Naive thymus-derived CD4-positive, alpha-beta T cell (primary cell): ENCODE measurements at places on chromosomes 7 and 10. TPM values are rescaled to one million over a fixed set of nuclear protein-coding genes. Genes with fewer than 3 reads are reported as not detected.

KLF14 gene
- total RNA-seq: not detected

HYAL4 gene
- not detected in 2 replicates for total RNA-seq

ZPBP gene
- not detected for total RNA-seq

DEPP1 gene
- 0.24 TPM for total RNA-seq

DNA sequence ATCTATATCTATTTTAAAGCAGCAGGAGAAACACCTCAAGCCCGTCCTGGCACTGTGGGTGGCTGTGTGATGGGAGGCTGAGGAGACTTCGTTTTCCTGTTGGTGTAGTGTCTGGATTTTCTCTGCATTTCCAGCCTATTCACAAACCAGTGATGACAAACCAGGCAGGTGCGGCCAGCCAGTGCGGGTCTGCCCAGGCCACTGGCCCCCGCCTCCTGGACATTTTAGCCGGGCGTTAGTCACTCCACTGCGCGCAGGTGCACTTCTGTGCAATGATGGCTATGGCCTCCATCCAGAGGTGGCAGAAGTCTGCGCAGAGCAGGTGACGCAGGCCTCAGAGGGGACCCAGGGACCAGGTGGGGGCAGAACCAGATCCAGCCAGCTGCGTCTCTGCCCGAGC, 64.9 kb upstream of the PITRM1 start:
- no peaks in the 10 kb centered on the region for H3K36me3 ChIP-seq
- H3K27ac ChIP-seq: no peak overlapping the region
- H3K27me3 ChIP-seq: no peaks in the 10 kb centered on the region
- DNase-seq: no peak
- H3K4me1 ChIP-seq: no peaks in the 10 kb centered on the region

DNA sequence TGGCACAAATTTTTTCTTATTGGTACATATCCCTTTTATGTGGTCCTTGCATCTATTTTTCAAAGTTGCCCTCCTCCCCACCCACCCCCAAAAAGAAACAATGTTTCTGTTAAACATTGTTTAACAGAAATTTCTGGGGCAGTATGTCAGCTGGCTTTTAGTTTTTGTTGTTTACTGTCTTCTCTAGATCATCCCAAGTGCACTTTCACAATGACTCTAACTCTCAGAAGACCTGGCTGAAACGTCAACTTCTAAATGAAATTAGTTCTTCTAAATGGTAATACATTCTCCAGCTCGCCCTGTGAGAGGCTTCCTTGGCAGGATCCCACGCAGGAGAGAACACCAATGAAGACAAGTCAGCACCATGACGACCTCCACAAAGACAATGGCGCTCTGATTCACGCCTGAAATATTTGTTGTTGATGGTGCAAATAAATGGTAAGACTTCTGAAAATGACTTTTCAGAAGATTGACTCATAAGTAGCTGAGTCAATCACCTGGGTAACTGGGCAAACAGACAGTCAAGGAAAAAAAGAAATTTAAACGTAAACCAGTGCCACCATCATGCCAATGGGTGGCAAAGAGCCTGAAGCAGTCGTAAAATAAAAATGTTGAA, 293.7 kb downstream of the FZD1 start:
- DNase-seq: no peak
- H3K27ac ChIP-seq: no peak overlapping the region
- H3K36me3 ChIP-seq: no peaks in the 10 kb centered on the region
- H3K4me1 ChIP-seq: no peaks in the 10 kb centered on the region
- H3K27me3 ChIP-seq: no peaks in the 10 kb centered on the region

DNA sequence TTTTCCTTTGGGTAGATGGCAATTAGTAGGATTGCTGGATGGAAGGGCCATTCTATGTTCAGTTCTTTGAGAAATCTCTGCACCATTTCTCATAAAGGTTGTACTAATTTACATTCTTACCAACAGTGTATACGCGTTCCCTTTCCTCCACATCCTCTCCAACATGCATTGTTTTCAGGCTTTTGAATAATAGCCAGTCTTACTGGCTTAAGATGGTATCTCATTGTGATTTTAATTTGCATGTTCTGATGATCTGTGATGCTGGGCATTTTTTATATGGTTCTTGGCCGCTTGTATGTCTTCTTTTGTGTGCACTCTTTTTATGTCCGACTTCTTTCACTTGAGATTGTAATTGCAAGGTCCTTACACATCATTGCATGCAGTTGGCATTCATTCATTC, 11.7 kb downstream of the CLIP2 start:
- H3K4me3 ChIP-seq: no peak overlapping the region
- no peaks in the 10 kb centered on the region for H3K36me3 ChIP-seq
- no peak overlapping the region for H3K27ac ChIP-seq
- H3K4me1 ChIP-seq: no peaks in the 10 kb centered on the region

- H3K27ac ChIP-seq: peak overlapping the region; percentile 36
- H3K36me3 ChIP-seq: no peaks in the 10 kb centered on the region
- DNase-seq: peak; percentile 63
- peaks cover 40% of the 10 kb centered on the region for H3K4me1 ChIP-seq
- H3K4me3 ChIP-seq: no peak overlapping the region
These were observed 106.8 kb downstream of the RBM20 start for GRCh38 chr10:110750931-110751330.

DNA sequence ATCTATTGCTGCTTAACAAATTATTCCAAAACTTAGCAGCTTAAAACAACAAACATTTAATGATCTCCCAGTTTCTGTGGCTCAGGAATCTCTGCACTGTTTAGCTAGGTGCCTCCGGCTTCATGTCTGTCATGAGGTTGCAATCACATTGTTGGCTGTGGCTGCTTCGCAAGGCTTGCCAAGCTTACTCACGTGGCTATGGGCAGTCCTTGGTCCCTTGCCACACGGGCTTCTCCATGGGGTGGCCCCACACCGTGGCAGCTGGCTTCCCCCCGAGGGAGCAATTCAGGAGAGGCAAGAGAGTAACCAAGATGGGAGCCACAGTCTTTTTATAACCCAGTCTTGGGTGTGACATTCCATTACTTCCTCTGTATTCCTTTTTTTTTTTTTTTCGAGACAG, 67.4 kb downstream of the NEURL1 start:
- no peak overlapping the region for H3K4me3 ChIP-seq
- no peak overlapping the region for H3K27ac ChIP-seq
- H3K36me3 ChIP-seq: no peaks in the 10 kb centered on the region
- peaks cover under 1% of the 10 kb centered on the region for H3K4me1 ChIP-seq
- no peak for DNase-seq

DNA sequence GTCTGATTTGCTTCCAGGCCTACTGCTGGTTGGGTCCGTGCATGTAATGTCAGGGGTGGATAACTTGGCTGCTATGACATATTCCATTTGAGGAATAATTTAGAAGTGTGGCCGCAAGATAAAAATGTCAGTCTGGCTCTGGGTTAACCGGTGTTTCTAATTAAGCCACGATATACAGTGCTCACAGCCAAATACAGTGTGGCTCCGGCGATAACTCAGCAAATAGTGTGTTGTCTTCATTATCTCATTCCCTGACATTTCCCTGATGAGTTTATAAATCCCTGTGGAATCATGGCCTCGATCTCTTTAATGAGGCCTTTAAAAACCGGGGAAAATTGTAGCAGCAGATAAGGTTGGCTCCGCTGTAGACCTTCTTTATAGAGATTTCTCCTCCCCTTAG, 1125.0 kb downstream of the TYW1 start:
- no peak overlapping the region for H3K27ac ChIP-seq
- H3K27me3 ChIP-seq: no peaks in the 10 kb centered on the region
- no peak for DNase-seq
- no peak overlapping the region for H3K4me3 ChIP-seq
- H3K36me3 ChIP-seq: no peaks in the 10 kb centered on the region

DNA sequence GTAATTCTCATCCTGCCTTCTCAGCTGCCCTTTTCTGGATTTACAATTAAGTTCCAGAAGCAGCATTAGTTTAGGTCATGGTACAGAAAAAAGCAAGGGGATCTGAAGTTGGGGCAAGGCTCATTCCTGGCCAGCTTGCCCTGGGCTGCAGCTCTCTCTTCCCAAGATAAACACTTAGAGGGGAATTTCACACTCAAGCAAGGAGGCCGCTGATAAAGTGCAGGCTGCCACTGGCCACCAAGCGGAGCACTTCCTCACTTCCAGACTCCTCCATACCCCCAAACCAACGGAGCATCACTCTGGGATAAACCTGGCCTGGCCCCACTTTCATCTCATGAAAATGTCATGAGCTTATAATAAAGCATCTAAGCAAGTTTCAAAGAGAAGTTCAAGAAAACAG, 445.5 kb upstream of the MKI67 start:
- no peaks in the 10 kb centered on the region for H3K36me3 ChIP-seq
- H3K4me1 ChIP-seq: no peaks in the 10 kb centered on the region

DNA sequence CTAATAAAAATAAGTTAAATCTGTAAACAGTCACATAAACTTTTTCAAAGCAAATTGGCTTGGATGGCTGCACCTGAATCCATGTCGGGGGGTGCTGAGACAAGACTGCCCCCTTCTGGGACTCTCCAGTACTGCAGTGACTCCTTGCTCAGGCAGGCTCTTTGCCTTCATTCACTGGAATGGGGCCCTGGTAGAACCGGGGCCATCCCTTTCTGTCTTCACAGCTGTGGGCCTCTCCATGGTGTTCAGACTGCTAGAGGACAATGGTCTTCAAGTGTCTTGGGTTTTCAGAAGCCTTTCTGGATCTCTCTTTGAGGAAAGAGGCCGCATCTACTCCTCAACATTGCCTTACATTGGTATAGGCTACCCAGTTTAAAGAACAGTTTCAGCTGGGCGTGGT, 16.1 kb upstream of the IMPDH1 start:
- no peak overlapping the region for H3K27ac ChIP-seq
- no peak overlapping the region for H3K4me3 ChIP-seq
- H3K4me1 ChIP-seq: peaks cover 2% of the 10 kb centered on the region
- peak; percentile 84 for DNase-seq
- H3K27me3 ChIP-seq: no peaks in the 10 kb centered on the region

DNA sequence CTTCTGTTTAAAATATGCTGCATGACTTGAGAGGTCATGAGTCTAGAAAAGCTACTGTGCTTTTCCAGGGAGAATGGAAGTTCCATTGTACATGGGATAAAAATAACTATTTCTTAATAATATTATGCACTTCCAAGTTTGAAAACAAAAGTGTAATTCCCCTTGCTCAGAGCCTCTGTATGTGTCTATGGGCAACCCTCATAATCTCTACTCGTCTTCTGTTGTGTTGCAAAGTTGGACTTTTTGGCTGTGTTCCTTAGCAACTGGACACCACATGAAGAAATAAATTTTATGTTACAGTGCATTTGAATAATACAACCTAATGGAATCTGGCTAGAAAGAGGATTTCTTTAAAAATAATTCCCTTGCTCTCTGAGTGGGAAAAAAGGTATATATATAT, 242.6 kb downstream of the TWIST1 start:
- no peaks in the 10 kb centered on the region for H3K36me3 ChIP-seq
- DNase-seq: no peak
- no peak overlapping the region for H3K4me3 ChIP-seq
- no peaks in the 10 kb centered on the region for H3K27me3 ChIP-seq
- no peaks in the 10 kb centered on the region for H3K4me1 ChIP-seq

GRCh38 chr7:93147363-93147762, 822 bp downstream of the SAMD9L start:
- H3K27ac ChIP-seq: peak overlapping the region; percentile 69
- DNase-seq: peak; percentile 39
- H3K4me1 ChIP-seq: peaks cover 21% of the 10 kb centered on the region
- H3K36me3 ChIP-seq: peaks cover 30% of the 10 kb centered on the region
- H3K4me3 ChIP-seq: peak overlapping the region; percentile 68
- no peaks in the 10 kb centered on the region for H3K27me3 ChIP-seq

DNA sequence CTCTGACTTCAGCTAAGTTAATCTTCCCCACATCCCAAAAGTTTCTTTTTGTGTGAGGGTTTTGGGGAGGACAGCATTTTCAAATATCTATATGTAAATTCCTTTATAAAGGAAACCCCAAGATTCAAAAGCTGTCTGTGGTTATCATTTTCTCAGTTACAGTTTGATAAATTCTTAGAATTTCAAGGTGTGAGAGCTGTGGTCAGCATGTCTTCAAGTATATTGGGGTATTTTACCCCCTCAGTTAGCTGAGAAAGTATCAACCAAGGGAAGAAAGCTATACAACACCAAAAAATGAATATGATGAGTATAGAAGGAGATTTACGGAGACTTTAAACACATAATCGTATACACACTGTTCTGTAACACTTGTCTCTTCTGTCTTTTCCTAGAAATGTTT, 109.2 kb downstream of the SND1 start:
- H3K4me3 ChIP-seq: no peak overlapping the region
- H3K27ac ChIP-seq: no peak overlapping the region
- no peaks in the 10 kb centered on the region for H3K36me3 ChIP-seq
- no peaks in the 10 kb centered on the region for H3K4me1 ChIP-seq
- H3K27me3 ChIP-seq: no peaks in the 10 kb centered on the region
- no peak for DNase-seq

DNA sequence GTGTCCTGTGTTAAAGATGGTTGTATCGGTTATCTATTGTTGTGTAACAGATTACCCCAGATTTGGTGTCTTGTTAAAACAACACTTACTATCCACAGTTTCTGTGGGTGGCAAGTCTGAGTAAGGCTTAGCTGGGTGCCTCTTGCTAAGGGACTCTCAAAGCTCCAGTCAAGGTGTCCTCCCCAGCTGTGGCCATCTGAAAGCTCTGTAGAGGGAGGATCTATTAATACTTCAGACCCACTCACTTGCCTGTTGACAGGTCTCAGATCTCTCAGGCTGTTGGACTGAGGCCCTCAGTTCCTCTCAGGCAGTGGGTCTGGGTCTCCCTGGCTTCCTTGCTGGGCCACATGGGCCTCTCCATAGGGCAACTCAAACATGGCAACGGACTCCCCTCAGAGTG, 19.6 kb downstream of the ARID5B start:
- no peaks in the 10 kb centered on the region for H3K27me3 ChIP-seq
- H3K4me1 ChIP-seq: no peaks in the 10 kb centered on the region
- DNase-seq: no peak
- no peak overlapping the region for H3K4me3 ChIP-seq
- no peaks in the 10 kb centered on the region for H3K36me3 ChIP-seq

DNA sequence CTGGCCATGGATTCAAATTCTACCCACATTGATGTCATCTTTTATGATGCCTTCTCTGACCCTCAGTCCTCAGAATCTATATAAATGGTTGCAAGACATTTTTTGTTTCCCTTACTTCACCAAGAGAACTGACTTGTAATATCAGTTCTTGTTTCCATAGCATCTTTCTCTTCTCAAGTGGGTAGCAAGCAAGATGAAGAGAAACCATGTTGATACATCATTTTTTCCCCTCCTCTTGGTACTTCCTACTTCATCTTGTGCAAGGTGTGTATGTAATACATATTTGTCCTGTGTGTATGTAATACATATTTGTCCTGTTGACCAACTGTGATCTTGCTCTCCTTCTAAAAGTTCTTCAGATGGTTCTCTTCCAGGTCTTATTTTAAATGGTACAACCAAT, 348.6 kb downstream of the PTEN start:
- H3K27ac ChIP-seq: no peak overlapping the region
- no peak for DNase-seq
- no peaks in the 10 kb centered on the region for H3K36me3 ChIP-seq
- no peaks in the 10 kb centered on the region for H3K27me3 ChIP-seq
